Aorta (tissue), 5 donors: ENCODE measurements at places on chromosomes 13 and 19. TPM values are rescaled to one million over a fixed set of nuclear protein-coding genes. Genes with fewer than 3 reads are reported as not detected.
A peak's percentile ranks its signal among the peaks of the same experiment; 100 is the strongest.

GRCh38 chr19:56144376-56144775 lies 3.3 kb downstream of the ZNF444 start:
- no peak for DNase-seq

The OLFM2 gene
- total RNA-seq: 3.9 TPM

The CYSLTR2 gene
- 1.1 TPM for total RNA-seq

The CEACAM1 gene
- total RNA-seq: 5.1 TPM

GRCh38 chr13:78958006-78958405 lies 299.1 kb upstream of the OBI1 start:
- DNase-seq: no peak

DNA sequence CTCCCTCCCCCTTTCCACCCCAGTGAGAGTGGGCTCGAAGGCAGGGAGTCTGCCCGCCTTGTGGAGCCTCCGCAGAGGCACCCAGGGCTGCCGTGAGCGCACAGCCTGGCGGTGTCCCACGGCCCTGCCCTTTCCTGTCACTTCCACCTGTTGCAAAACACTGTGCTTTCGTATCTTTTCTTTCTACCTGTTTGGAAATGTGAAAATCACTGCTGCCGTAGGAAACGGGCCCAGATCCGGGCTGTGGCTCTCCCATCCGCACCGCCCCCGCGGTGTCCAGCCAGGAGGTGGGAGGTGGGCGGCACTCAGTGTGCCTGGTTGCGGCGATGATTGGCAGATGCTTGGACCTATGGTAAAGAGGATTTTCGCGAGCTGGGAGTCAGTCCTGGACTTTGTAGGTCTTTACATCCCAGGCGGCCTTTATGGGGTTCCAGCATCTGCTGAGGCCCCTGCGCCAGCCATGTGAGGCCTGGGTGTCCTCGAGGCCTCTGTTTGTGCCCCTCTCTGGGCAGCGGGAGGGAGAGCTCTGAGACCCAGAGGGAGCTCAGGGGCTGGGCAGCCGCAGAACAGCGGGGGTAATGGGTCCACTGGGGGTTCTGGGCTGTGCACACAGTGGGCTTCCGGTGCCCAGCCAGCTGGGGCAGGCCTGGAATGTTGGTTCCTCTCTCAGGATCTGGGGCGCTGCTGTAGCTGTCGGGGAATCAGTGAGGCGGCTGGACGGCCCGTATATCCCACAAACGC lies 6.1 kb downstream of the STK11 start:
- DNase-seq: no peak

The PPM1N gene
- total RNA-seq: 2.5 TPM

The CRX gene
- total RNA-seq: not detected

DNA sequence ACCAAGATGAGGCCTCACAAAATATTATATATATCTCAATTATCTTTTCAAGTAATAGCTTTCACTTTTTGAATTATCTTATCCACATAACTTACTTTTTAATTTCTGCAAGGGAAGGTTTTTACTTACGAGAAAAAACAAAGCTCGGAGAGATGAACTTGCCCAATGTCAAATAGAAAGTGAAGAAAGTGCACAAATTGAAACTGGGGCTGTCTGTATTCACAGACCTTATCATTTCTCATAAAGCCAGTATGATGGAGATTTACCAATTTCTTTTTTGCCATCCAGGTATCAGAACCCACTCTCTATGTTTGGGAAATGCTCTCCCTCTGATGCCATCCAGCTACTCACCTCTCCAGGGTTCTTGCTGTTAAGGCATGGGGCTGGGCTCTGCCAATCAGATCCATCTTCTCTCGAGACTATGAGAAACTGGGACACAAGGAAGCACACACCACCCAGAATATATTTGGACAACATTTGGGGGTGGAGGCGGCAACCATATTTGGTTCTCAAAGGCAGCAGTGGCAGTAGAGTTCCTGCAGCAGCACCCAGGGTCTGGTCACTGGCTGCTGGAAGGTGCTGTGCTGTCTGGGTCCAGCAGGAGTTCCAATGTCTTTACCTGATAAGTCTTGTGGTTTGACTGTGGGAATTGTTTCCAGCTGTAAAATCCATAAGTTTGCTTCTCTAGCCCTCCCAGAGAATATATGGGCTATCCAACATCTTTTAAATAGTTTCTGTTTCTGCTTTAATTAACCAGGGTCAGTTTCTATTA lies 45.8 kb upstream of the SCEL start:
- no peak for DNase-seq

- DNase-seq: no peak
These were observed 24.3 kb downstream of the COL4A2 start for GRCh38 chr13:110331362-110331761.

DNA sequence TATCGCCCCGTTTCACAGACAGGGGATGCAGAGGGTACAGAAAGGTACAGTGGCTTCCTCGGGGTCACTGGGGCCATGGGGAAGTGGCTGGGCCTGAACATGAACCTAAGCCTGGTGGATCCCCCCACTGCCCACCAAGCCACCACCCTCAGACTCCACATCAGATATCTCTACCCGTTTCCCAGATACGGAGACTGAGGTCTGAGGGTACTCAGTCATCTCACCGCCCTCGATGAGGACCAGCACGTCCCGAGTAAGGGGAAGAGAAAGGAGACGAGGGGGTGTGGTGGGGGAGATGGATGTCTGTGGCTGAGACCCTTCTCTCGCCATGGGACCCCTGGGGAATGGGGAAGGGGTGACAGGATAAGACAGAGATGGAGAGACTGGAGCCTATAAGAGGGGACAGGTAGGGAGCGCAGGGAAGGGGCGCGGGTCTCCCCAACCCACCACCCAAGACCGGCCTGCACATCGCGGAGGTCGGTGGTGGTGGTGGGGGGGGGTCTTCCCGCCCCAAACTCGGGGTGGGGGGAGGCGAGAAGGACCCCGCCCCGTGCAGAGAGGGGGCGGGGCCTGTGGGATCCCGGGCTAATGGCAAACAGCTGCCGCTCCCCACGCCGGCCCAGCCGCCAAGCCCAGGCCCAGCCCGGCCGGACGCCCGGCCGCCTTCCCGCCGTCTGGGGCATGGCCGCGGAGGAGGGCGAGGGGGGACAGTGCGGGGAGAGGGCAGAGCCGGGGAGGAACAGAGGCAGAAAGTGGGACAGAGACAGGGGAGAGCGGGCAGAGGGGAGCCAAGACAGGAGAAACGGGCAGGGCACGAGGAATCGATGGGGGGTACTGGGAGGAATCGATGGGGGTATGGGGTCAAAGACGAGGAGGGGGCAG lies 698 bp downstream of the KANK2 start:
- peak; percentile 85 for DNase-seq

The OR7A5 gene
- total RNA-seq: not detected

The C19orf33 gene
- 2.2 TPM for total RNA-seq

The MBD3L2 gene
- not detected for total RNA-seq

The ELSPBP1 gene
- total RNA-seq: not detected

The RDH8 gene
- total RNA-seq: not detected

The ZNF699 gene
- 12.4 TPM for total RNA-seq

DNA sequence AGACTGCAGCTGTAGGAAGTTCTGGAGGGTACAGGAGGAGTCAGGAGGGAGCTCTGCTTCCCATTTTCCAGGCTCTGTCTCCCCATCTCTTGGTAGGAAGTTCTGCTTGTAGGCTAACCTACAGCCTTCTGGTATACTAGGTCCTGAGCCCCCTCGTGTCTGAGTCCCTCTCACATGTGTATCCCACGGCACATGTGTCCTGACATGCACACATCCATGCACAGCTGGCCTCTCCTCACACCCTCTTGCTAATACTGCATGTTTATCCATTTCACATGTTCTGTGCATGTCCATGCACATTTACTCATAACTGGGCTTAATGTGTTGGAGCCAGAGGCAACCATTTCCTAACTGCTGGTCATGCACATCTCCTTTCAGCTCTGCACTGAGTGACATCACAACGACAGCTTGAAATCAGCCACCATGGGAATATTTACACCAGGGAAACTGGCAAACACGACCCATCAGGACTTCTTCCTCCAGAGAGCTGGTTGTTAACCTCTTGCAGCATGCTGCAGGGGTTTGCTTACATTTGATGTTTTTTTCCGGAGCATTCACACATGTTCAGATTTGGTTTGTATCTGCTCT lies 3.0 kb downstream of the CD209 start:
- no peak for DNase-seq

DNA sequence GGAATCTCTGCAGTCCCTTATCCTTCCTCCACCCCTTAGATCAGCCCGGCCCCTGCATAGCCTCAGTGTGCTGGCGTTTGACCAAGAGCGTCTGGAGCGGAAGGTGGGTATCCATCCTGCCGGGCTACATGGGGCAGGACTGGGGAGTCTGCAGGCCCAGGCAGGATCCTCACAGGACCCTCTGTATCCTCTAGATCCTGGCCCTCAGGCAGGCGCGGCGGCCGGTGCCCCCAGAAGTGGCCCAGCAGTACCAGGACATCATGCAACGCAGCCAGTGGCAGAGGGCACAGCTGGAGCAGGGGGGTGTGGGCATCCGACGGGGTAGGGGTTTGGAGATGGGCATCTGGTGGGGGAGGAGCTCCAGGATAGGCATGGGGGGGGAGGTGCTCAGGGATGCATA lies 8.9 kb downstream of the PODNL1 start:
- DNase-seq: no peak

The SHKBP1 gene
- total RNA-seq: 75.3 TPM

DNA sequence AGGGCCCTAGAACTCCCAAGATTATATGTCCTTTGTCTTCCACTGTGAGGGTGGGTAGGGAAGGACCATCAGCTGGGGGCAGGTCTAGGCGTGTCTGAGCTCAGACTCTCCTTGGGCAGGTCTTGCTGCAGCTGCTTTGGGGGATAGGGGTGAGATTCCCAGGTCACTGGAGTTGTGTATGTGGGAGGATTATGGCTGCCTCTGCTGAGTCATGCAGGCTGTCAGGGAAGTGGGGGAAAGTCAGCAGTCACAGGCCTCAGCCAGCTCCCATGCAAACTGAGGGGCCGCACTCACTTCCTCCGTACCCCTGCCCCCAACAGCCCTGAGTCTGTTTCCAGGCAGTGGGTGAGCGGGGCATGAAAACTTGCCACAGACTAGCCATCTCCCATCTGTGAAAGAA lies 600.8 kb downstream of the DIAPH3 start:
- no peak for DNase-seq

The NCAN gene
- total RNA-seq: not detected

GRCh38 chr13:40190641-40191100 lies 475.8 kb downstream of the FOXO1 start:
- no peak for DNase-seq

DNA sequence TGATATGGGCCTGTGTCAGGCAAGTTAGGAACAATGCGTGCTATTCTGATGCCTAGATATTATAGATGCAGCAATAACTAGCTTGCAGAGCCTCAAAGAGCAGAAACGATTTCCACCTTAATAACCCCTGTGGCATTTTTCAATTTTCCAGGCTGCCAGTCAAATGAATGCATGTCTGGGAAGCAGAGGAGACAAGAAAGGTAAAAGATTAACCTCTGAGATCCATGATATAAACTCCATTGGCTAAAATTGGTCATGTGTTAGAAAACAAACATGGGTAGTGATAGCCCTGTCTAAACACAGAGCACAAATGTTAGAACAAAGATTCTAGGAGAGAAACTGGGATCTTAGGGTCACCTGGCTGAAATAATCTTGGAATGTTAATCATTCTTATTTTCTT lies 811.1 kb downstream of the DIAPH3 start:
- DNase-seq: no peak

GRCh38 chr13:59458908-59459579 lies 704.7 kb downstream of the DIAPH3 start:
- no peak for DNase-seq

DNA sequence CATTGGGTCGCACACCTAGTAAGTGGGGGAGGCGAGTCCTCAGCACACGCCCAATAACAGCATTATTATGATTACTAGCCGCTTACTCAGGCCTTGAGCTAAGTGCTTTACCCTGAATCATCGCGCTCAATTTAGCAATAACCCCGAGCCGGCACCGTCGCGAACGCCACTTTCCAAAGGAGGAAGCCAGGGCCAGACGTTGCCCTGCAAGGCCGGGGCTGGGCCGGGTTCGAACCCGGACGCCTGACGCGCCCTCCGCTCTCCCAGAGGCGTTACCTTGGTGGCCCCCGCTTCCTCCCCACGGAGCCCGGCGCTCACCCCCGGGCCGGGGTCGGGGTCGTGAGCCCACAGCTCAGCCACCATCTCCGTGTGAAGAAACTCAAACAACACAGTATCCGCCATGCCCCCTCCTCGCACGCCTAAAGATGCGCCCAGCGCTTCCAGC lies at the start of gene TRAPPC6A:
Gene TRAPPC6A (minus strand): TSS at position 421 of the 445 bp plus-strand sequence. CDS start 19 bp downstream, at position 402.
- DNase-seq: no peak

DNA sequence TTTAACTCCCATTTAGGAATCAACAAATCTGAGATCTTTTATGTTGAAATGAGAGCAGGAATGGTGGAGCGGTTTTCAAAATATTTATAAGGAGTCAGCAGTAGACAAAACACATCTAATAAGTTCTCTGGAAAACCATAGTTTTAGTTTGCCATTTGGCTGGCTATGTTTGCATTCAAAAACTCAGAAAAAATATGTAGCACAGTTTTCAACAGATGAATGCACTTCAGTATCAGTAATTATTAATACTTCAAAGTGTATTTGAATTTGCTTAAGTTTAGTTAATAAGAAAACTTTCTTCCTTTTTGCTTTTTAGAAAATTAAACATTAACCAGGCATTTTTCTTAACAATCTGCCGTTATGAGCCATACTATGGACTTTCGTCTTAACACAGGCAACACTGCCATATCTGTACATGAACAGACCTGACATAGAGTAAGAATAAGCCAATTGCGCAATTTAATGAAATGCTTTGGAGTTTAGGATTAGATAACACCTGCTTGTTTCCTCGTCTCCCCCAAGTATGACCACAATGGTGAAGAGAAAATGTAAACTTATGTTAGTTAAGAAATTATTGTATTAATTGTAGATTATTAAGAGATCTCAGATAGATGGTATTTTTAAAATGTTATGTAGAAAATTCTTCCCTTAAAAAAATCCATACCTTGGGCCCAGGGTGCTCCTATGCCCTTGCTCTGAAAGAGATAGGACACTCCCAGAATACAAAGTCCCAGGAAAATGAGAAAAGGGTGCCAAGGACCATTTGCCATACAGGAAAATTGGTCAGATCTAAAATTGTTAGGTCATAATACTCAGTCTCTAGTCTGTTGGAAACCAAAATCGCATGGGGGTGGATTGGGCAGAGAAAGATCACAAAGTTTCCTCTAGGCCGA lies 552.3 kb upstream of the ARGLU1 start:
- no peak for DNase-seq

DNA sequence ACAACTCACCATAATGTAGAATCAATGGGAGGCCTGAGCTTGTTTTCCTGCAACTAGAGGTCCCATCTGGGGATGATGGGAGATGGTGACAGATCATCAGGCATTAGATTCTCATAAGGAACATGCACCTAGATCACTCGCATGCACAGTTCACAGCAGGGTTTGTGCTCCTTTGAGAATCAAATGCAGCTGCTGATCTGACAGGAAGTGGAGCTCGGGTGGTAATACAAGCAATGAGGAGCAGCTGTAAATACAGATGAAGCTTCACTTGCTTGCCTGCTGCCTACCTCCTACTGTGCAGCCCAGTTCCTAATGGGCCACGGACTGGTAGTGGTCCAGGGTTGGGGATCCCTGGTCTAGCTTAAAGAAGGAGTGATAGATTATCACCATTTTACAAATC lies 33.0 kb downstream of the KPNA3 start:
- DNase-seq: no peak

The MTUS2 gene
- total RNA-seq: 12.1 TPM
